ENCODE measurements at places on chromosomes 4 and X. TPM values are rescaled to one million over a fixed set of nuclear protein-coding genes. Genes with fewer than 3 reads are reported as not detected.

GRCh38 chrX:20796450-20796849 is 529.7 kb upstream of the RPS6KA3 start:
- no peak for DNase-seq

- no peak for DNase-seq
Observed at GRCh38 chrX:700936-701335, 70.3 kb downstream of the SHOX start.

DNA sequence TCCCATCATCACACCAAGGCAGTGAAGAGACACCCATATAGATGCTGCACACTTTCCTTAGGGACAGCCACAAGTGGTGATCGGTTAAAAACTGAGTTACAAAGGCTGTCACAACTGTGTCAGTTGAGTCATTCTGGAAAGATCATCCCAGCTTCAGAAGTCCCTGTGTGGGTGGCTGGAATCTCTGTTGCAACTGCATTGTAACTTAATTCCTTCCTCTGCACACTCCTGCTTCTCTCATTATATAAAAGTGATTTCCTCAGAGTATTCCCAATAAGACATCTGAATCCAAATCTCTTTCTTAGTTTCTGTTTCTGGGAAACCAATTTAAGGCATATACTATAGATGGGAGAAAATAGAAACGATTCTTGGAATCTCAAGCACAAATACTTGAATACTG is 88.1 kb downstream of the FSTL5 start:
- peak; percentile 15 for DNase-seq

DNA sequence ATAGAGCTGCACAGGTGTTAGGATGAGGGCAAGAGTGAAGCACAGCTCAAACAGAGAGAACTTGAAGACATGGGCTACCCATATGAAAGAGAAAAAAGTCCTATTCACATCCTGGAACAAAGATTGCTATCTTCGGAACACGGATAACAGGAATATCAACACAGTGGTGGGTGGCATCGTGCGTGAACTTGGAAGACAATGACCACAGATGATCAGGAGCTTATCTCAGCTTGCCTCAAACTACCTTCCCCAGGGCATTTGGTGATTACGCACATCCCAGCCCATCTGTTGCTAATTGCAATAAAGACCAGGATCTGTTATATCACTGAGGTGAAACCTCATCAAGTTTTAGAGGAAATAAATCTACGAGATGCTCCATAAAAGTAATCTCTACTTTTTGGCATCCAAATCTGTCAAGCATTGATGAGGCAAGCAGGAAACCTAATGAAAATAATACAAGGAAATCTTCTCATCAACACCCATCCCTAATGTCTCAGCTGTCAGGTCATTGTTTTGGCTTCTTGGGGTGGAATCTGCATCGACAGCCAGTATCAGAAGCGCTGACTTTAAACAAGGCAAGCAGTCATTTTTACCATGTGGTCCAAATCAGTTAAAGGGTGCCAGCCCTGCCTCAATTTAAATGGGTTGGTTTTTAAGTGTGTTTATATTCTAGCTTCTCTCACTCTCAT is 188.2 kb downstream of the SPCS3 start:
- no peak for DNase-seq

GRCh38 chr4:125911058-125911457 is 596.3 kb downstream of the FAT4 start:
- no peak for DNase-seq

Gene NSUN7
- polyA plus RNA-seq: 0.54 TPM

Gene TMEM255A
- 10.0 TPM for polyA plus RNA-seq

Gene NFKB1
- 21.2 TPM for polyA plus RNA-seq

GRCh38 chrX:26262121-26262523 is 46.2 kb downstream of the MAGEB5 start:
- no peak for DNase-seq

Gene RAB33A
- polyA plus RNA-seq: 0.89 TPM

Gene C1QTNF7
- polyA plus RNA-seq: 2.0 TPM

DNA sequence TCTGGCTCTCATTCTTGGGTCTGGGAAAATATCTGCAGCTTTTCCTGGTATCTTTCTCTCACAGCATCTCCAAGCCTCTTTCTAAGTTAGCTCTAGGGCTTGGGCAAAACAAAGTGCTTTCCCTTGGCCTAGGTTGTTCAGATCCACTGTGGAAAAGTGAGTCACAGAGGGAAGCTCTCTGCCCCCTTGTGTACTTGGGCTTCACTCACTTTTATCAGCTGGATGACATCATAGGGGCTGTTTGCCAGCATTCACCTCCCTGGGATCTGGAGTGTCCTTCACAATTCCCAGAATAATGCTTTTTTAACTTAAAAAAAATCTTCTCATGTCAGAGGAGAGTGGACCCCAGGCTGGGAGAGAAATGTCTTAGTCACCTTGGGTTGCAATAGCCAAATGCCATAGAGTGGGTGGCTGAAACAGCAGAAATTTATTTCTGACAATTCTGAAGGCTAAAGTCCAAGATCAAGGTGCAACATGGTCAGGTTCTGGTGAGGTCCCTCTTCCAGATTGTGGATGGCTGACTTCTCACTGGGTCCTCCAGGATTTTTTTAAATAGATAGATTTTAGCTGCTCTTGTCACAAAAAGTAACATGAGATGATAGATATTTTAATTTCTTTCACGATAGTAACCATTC is 247.8 kb downstream of the SH2D1A start:
- DNase-seq: no peak

GRCh38 chr4:76526585-76526990 is 91.6 kb downstream of the SHROOM3 start:
- no peak for DNase-seq

DNA sequence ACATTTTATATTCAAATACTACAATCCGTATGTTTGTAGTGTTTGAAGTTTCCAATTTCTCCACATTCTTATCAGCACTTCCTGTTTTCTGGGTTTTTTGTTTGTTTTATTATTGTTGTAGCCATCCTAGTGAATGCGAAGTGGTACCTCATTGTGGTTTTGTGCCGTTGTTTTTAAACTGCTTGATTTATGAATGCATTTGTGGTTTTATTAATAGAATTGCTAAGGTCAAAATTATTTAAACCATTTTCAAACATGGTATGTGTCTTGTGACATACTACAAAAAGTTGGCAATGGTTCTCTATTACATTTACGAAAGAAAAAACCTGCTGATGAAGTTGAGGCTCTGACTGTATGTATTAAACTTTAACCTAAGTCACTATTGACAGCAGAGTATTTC is 780.0 kb upstream of the MAGEB2 start:
- no peak for DNase-seq

GRCh38 chr4:120536884-120537283 is 385.6 kb downstream of the PRDM5 start:
- DNase-seq: no peak
